EH (cell line): ENCODE measurements at places on chromosomes 5 and 9.

- peak; percentile 90 for DNase-seq
Measured at GRCh38 chr5:54547711-54548250, 30.2 kb downstream of the SNX18 start.

DNA sequence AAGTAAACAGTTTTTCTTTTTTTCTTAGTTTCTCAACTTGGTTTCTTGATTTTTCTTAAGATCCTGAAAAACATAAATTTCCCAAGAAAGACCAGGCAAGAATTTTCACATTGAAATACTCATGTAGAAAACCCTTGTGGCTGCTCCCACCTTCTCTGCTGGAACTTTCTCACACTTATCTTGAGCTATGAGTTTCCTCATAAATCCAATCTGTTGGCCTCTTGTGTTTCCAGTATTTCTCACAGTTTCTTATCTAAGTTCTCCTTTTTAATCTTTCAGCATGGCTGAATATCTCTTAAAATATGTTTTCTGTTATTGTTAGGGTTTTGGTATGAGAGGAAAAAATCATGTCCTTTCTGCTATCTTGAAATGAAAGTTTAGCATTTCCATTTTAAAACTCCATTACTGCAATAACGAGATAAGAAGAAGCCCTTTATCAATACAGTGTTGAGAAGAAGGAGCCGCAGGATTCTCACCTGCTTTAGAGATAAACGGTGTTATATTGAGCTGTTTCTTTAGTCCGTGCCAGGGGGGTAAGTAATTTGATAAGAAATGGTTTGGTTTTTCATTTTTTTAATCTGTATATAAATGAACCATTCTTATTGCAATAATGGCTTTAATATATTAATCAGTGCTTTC lies 89.3 kb downstream of the ALDH1A1 start:
- DNase-seq: peak; percentile 24

GRCh38 chr5:17748941-17749340 lies 114.7 kb downstream of the TAF11L14 start:
- DNase-seq: no peak

DNA sequence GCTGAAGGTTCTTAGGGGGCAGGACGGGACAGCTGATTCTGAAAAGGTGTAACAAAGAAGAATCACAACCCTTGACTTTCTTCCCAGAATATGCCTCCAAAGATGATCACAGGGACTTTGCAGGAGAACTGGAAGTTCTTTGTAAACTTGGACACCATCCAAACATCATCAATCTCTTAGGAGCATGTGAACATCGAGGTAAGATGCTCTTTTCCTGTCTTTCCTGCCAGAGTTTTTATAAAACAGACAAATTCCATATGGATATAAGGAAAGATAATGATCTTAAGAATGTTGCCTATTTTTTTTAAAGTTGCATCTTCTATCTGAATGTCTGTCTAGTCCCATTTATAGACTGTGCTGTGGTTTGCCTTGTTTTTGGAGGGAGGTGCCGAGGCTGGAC lies 87.9 kb downstream of the EQTN start:
- no peak for DNase-seq

GRCh38 chr9:111514967-111515366 lies 10.0 kb upstream of the ZNF483 start:
- DNase-seq: no peak

- DNase-seq: no peak
Measured at GRCh38 chr9:31347082-31347617, 1037.3 kb upstream of the ACO1 start.

GRCh38 chr9:21047281-21047691 lies 15.8 kb upstream of the HACD4 start:
- no peak for DNase-seq

DNA sequence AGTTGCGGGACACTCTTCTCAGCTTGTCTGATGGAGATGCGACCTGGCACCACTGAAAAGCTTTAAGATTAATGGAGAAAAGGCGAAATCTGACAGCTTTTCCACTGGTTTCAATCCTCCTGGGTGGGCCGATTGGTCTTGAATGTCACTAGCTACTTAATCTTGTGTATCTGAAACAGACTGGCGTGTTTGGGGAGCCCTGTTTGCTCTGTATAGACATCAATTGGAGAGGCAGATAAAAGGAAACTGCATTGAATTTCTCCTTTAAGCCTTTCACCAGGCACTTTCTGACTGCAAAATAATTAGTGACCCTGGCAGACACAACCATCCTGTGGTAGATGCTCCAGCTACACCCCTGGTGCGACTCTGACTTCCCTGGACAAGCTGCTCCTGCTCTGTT lies 224.2 kb downstream of the NDUFS4 start:
- DNase-seq: no peak

DNA sequence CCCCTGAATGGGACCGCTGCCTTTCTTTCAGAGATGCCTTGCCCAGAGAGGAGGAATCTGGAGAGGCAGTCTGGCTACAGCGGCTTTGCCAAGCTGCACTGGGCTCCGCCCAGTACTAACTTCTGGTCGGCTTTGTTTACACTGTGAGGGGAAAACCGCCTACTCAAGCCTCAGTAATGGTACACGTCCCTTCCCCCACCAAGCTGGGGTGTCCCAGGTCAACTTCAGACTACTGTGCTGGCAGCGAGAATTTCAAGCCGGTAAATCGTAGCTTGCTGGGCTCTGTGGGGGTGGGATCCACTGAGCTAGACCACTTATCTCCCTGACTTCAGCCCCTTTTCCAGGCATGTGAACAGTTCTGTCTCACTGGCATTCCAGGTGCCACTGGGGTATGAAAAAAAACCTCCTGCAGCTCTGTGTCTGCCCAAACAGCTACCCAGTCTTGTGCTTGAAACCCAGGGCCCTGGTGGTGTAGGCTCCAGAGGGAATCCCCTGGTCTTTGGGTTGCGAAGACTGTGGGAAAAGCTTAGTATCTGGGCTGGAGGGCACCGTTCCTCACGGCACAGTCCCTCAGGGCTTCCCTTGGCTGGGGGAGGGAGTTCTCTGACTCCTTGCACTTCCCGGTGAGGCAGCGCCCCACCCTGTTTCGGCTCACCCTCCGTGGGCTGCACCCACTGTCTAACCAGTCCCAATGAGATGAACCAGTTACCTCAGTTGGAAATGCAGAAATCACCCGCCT lies 171.2 kb downstream of the CWC27 start:
- peak; percentile 41 for DNase-seq

DNA sequence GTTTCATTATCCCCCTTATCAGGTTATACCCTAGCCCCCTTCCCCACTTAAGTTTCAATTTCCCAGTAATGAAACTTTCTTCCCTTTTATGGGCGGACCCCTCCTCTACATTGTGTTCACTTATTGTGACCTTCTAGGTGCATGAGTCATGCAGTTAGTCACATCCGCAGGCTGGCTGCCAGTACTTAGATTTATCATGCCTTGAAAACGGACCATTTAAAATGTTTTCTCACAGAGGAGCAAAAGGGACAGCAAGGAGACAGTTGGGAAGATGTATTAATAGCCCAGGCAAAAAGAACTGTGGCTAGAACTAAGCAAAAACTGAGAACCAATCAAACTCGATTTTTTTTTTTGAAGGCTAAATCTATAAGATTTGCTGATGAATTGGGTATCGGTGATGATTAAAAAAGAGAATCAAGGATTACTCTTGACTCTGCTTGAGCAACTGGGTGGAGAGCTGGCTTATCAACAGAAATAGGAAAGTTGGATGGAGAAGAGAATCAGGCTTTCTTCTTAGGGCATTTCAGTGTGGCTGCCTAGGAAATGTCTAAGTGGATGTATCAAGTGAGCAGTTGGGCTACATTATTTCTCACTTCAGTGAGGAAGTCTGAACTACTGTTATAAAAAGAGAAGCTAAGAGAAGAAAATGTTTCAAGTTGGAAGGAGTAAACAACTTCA lies 615.0 kb downstream of the HINT1 start:
- peak; percentile 79 for DNase-seq

DNA sequence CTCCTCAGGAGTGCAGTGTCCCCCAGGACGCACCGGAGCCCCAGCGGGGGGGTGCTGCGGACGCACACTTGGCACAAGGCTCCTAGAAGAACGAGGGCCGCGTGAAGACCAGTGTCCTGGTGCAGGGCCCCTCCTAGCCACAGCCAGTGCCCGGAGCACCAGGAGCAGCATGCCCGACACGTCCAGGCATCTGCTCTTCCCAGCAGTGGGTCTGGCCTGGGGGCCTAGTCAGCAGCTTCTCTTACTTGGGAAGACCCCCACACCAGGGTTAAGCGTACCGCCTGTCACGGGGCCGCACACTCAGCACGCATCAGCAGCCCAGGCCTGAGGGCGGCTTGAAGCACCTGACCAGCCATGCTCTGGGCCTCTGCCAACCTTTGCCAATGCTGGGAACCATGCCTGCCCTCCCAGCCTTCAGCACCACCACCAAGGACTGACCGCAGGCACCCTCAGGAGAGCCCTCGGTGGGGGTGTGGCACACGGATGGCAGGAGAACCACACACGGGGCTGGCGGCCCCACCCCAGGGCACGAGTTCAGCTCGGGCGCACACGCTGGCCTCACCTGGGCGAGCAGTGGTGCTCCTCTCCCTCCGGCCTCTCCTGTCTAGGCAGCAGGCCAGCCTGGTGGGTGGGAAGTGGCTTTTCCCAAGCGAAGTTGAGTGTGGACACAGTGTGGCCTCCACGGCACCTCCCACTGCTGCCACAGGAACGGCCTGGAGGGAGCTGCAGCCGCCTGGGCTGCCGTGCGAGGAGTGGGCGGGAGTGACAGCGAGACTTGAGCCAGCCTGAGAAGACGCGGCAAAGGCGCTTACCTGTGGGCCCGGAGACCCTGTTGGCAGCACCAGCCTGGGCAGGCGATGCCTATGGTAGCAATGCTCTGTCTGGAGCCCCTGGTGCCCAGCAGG lies 12.0 kb upstream of the AJM1 start:
- DNase-seq: no peak

DNA sequence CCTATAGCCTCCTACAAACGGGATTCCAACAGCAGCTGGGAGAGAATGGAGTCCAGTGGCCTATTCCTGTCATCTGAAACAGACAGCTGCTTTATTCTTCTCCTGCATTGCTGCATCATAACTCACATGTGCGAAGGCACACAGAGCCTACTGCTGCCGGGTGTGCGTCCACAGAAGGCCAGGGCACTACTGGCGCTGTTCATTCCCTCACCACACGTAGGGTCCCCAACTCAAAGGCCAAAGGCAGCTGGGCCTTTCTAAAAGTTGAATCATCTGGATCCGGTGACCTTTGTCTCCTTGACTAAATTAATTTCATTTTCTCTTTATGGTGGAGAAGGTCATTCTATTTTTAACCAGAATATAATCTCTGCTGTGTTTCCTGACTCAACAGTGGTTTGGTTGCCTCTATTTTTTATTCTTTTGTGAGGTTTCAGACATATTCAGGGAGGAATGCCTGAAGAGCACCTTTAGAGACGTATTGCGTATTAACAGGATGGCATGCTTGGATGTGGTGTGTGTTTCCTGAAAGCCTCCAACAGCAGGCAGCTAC lies 10.8 kb upstream of the SPATA24 start:
- no peak for DNase-seq

DNA sequence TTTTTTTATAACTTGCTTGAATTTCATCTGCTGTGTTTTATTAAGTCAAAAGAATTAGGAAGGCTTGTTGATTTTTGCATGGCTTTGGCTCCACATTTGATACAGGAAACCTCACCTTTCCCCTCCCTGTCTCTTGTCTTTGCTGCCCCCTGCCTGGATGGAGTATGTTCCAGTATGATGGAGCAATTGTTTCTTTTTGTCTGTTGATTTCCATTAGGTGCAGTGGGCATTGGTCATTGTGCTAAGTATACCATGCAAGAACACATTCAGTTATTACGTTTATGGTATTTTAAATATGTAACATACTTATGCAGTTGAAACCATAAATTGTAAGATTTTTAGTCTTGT lies 19.6 kb downstream of the TJP2 start:
- DNase-seq: no peak

GRCh38 chr5:15496886-15497285 lies 3.1 kb upstream of the FBXL7 start:
- DNase-seq: no peak

DNA sequence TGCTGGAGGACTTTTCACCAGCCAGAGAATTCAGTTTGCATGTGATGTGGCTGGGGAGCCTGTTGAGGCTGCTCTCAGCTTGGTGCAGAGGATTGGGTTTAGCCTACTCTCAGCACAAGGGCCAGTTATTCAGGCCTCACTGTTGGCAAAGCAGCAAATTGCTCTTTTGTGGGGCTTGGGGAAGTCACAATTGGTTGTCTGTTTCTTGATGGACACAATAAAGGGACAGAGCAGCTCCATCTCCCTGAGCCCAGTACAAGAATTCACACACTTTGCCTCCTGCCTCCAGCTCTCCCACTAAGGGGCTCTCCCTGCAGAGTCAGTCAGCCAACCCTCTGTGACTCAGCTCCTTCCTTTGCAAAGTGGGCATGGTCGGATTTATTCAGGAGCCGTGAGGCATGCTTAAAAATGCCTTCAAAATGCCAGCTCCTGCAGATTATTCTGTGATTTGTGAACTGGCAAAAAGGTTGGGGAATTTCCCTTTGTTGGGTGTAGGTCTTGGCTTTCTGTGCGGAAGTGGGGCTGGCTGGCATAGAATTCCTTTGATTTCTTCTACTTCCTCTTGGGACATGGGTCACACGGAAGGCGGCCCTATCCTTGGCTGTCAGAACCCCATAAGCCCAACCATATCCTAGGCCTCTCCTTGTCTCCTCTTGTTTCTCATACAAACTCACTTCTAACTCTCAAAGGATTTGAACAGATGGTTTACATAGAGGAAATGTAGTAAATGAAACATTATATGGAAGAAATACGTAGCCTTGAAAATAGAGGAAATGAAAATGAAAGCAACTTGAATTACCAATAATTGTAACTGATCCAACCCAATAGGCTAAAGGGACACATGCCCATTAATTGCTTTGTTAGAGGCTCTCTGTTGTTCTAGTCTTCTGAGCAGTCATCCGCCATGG lies 118.7 kb upstream of the CD180 start:
- DNase-seq: peak; percentile 66

- no peak for DNase-seq
Measured at GRCh38 chr9:22054529-22054928, 45.4 kb upstream of the CDKN2B start.

DNA sequence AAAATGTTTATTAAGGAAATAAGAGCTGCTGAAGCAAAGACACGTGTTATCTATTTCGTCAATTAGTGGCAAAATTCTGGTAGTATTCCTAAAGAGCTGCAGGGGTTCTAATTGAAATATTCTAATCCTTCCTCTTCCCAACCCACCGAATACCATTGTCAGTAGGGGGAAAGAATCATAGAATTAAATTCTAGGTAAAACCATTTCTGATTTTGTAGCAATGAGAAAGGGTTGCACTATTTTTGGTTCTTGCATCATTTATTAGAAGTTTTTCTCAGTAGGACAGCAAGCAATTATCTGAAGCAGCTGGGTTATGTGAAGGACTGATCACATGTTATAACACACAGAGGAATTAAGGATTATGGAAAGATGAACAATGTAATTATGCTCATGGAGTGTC lies 80.3 kb upstream of the SEMA6A start:
- DNase-seq: no peak

- no peak for DNase-seq
Measured at GRCh38 chr5:1752881-1753280, 46.8 kb downstream of the MRPL36 start.
